ENCODE measurements at places on chromosomes 7 and 10.

- no peak for DNase-seq
Observed at GRCh38 chr10:89219513-89220218, 12.5 kb upstream of the CH25H start.

GRCh38 chr7:122914812-122915211, 28.6 kb upstream of the CADPS2 start:
- DNase-seq, result no peak

- no peak for DNase-seq
Observed at GRCh38 chr7:157928171-157928794, 591.5 kb downstream of the DNAJB6 start.

DNA sequence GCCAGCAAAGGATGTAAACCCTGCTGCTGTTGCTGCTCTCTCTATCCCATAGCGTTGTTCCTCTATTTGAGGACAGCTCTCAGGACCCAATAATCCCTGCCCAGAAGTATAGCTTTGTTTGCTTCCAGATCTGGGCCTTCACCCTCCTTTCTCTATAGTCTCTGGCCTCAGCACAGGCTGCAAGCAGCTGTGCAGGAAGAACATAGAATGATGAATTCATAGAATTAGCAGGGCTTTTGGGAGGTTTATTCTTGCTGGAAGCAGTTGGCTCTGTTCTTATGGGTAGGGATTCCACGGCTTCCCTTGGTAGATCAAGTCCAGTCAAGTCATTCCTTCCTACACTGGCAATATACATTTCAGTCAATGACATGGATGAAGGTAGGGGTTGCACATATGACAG, 354.7 kb downstream of the HPSE2 start:
- no peak for DNase-seq

DNA sequence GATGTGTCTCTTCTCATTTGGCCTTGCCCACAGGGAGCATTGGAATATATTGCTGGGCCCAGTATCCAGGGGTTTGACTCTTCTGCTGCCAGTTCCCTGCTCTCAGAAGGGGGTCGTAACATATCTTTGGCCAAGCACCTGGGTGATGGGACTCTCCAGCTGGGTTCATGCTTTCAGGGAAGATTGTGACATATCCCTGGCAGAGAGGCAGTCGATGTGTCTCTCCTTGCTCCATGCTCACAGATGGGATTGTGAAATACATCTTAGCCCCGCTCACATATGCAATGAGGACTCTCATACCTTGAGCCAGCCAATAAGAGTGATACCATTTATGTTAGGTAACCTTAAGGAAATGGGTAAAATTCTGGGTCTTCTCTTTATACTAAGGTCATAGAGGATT, 39.2 kb upstream of the ZNF680 start:
- DNase-seq, result no peak

- DNase-seq, result no peak
Observed at GRCh38 chr7:111018960-111019736, 71.8 kb upstream of the LRRN3 start.

- no peak for DNase-seq
Observed at GRCh38 chr10:77043420-77043763, 594.2 kb downstream of the KCNMA1 start.

GRCh38 chr10:125132344-125132743, 28.0 kb downstream of the CTBP2 start:
- DNase-seq, result no peak

DNA sequence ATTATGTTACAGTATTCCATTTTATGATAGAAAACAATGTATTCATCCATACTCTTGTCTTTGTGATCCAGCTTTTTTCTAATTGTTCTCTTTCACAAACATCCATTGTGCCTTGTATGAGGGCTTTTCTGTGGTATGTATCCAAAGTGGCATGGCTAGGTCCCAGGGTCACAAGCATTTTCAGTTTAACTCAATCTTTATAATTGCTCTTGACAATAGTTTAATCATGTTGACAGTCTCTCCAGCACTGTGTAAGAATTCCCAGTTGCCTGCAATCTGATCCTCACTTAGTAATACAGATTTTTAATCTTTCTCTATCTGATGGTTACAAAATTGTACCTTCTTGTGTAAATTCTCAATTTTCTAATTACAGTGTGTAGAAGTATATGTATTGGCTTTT, 533.4 kb downstream of the NEBL start:
- DNase-seq, result no peak

DNA sequence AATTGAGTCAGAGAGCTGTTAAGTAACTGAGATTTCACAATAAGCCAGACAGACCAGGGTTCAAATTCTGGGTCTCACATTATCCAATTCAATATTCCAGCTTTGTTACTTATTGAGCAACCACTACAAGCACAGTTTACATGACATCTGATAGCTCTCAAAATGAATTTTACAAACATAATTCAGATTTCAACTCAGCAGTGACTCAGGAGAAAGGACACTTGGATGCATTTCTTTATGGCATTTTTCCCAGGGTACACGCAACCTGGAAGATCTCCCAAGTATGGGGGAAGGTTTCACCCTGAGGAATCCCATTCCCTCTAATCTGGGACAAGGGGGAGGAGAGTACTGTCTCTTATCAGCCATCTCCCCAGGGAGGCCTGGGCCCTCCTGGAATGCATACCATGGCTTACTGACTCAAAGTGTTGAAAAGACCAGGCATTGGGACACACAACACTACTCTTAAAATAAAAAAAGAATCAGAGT, 102.4 kb downstream of the CFTR start:
- peak; percentile 62 for DNase-seq
